AG20443 (cell line): ENCODE measurements at places on chromosomes 5 and 9.

DNA sequence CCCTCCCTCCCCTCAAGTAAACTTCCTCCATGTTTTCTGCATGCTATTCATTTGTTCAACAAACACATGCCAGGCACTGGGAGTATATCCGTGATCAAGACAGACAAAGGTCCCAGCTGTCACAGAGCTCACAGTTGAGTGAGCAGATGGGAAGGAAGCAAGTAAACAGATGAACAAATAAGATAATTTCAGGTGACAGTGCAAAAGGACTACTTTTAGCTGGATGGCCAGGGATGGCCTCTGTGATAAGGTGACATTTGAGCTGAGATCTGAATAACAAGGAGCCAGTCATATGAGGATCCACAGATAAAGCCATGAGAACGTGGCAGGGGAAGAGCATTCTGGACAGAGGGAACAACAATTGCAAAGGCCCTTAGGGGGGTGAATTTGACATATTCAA is 121.7 kb upstream of the RAD23B start:
- no peak for DNase-seq

- no peak for DNase-seq
Observed at GRCh38 chr5:121503111-121503840, 348.4 kb upstream of the FTMT start.

GRCh38 chr9:127847833-127848755 is 6.4 kb downstream of the ENG start:
- no peak for DNase-seq

- DNase-seq = no peak
Observed at GRCh38 chr9:87886210-87886932, 3.7 kb downstream of the SPATA31E1 start.

GRCh38 chr5:177503351-177504085 is 6.1 kb downstream of the DOK3 start:
- no peak for DNase-seq

DNA sequence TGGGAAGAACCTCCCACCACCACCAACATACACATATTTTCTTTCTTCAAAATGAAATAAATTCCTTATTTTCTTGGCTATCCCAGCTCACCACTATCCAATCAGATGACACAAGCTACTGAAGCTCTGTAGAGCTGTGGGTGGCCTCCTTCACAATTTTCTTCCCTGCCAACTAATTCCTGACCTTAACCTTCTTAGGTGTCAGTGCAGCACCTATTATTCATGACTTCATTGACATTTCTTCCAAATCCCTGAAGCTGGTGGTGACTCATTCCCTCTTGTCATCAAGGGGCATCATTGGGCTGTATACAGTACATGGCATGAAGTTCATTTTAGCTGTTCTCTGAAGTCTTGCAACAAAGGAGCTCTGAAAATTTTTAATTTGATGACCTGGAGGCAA is 42.0 kb upstream of the ADRA1B start:
- peak; percentile 30 for DNase-seq

DNA sequence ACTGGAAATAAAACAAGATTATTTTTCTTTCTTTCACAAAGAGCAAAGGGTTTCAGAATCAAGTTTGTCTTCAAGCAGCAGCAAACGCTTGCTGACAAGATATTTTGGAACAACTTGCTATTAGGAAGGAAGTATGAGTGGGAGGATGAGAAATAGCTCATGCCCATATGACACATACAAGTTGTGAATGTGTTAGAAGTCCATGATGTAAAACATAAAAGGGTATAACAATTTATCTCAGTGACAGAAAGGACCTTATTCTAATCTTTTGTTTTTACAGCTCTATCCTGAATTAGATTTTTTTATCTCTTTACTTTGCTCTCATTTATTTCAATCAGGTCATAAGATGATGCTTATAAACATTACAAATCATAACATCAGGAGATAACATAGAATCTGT is 516.6 kb upstream of the MEF2C start:
- DNase-seq = peak; percentile 19

DNA sequence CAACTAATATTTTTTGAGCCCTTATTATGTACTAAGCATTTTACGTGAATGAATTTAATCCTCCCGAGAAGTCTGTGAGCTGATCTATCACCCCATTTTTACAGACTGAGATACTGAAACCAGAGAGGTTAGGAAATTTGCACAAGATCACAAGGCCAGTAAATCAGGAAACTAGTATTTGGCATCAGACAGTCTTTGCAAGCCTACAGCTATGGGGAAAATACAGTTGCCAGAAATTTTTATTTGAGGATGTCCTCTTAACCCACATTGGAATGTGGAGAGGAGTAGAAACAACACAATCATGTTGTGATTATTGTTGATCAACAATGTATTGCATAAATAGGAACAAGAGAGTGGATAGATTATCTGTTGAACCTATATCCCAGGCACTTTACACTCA is 2.3 kb upstream of the SLC46A2 start:
- no peak for DNase-seq

GRCh38 chr5:170464280-170465127 is 39.3 kb upstream of the KCNIP1 start:
- no peak for DNase-seq

GRCh38 chr5:1737790-1738405 is 61.7 kb downstream of the MRPL36 start:
- DNase-seq = peak; percentile 47

GRCh38 chr9:111648066-111648465 is 13.3 kb upstream of the GNG10 start:
- DNase-seq = no peak

DNA sequence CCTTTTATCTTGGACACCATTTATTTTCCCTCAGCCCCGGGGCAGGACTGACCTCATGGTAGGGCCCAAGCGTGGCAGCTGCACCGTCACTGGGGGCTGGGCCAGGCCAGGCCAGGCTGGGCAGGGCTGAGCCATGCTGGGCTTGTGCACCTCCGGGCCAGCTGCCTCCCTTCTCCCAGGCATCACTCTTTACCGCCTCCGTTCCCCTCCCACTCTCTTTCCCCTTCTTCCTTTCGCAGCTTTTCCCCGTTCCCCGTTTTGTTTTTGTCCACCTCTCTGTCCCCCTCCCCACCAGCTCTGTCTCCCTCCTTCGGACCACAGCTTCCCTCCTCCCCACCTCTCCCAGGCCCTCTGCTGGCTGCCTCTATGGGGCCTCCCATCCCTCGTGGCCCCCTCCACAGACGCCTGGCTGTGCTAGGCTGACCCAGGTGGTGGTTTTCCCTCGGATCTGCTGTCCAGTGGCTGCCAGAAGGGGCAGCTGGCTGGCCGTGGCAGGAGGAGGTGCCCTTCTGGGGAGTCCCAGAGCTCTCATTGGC is 17.9 kb downstream of the FGF18 start:
- DNase-seq = no peak

GRCh38 chr5:159943326-159943725 is 27.0 kb downstream of the ADRA1B start:
- no peak for DNase-seq

GRCh38 chr5:167271081-167271480 is 1020.4 kb upstream of the WWC1 start:
- DNase-seq = no peak

GRCh38 chr9:105401651-105402050 is 46.2 kb upstream of the FSD1L start:
- peak; percentile 27 for DNase-seq

GRCh38 chr5:173498739-173499470 is 117.5 kb downstream of the BOD1 start:
- DNase-seq = no peak

DNA sequence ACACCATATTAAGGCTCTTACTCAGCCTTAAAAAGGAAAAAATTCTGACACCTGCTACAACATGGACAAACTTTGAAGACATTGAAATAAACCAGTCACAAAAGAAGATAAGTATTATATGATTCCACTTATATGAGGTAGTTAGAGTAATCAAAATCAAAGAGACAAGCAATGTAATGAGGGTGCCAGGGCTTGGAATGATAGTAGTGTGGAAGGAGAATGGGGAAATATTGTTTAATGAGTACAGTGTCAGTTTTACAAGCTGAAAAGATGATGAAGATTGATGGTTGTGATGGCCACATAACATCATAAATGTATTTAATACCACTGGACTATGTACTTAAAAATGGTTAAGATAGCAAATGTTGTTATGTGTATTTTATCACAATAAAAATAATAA is 485.7 kb downstream of the SPATA31D1 start:
- no peak for DNase-seq

DNA sequence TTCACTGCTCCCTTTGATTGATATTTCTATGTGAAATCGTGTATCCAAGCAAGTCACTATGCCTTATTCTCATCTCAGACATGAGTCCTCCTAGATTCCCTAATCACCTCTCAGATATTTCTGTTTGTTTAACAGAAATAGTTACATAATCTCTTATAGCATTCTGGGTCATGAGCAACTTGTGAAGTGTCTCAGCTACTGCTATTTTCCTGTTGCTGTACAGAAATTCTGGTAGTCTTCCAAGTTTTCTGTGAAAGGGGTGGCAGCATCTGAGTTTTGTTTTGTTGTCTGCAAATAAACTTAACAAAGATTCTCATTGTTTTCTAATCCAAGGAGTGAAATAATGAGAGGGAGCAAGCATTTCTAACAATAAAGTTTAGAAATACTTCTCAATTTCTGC is 256.9 kb upstream of the ST8SIA4 start:
- no peak for DNase-seq

GRCh38 chr5:82163452-82164175 is 114.5 kb downstream of the RPS23 start:
- DNase-seq = no peak

DNA sequence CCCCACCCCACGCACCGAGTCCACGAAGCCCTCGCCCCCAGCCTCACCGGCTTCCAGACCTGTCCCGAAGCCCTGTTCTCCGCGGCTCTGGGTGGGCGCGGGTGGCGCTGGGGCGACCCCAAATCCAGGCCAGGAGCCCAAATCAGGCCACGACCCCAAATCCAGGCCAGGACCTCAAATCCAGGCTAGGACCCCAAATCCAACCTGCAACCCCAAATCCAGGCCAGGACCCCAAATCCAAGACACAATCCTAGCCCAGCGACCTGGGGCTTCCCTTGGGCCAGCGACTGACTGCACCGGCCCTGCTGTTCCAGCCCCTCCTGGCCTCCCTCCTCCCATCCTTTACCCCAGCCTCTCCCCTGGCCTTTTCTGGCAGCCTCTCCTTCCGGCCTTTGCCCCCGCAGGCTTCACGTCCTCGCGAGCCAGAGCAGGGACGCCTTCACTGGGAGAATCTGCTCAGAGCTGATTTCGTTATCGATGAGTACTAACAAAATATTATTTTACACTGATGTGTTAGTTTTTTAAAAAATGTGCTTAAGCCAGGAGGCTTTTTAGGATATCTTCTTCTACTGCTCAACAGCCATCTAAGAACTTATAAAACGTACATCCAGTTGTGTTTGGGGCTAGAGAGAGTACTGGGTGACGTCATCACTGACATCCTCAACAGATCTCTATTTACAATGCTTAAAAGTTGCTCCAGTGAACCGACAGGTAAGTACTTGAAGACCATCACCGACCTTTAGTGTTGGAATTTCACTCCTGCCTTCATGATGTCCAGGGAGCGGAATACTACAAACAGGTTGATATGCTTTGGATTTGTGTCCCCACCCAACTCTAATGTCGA is 34.7 kb downstream of the TRIP13 start:
- DNase-seq = no peak

- no peak for DNase-seq
Observed at GRCh38 chr5:136731241-136731900, 366.0 kb upstream of the TRPC7 start.

- DNase-seq = no peak
Observed at GRCh38 chr5:4659851-4660250, 480.3 kb upstream of the ADAMTS16 start.

DNA sequence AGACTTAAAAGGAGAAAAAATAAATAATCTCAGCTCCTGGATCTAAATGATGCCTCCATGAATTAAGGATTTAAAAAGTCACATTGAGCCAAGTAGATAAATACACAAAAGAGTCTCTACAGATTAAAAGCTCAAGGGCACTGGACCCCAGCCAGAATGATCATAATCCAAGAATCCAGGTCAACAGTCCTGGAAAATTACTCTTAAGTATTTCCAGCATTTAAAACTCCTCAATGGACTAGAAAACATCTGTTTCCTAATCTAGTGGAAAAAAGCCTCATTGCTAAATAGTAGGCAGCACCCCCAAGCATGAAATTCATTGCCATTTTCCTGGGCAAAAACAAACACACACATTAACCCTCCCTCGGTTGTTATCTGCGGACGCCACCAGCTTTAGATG is 96.8 kb downstream of the FRMD3 start:
- no peak for DNase-seq

DNA sequence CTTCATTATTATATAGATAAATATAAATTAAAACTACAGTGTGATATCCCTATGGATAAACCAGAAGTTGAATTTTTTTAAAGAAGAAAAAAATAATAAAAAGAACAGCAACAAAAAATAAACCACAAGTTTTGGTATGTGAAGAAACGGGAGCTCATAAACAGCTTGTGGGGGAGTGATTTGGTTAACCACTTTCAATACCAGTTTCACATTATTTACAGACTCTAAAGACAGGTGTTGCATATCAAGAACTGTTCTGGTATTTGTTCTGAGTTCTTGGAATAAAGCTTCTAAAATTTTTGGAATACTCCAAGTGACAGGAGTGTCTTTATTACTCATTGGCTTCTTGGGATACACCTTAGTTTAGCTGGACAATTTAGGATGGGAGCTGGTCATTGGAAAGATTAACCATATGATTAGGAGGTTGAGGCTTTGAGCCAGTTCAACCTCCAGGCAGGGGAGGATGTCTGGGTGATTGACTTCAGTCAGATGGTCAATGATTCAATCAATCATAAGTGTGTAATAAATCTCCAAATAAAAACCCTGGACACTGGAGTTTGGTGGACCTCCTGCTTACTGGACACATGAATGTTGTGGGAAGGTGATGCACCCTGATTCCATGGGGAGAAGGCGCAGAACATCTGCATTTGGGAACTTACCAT is 2223.1 kb upstream of the C9orf72 start:
- no peak for DNase-seq

GRCh38 chr5:39323542-39323941 is 40.8 kb downstream of the C9 start:
- no peak for DNase-seq

GRCh38 chr9:89167788-89168187 is 10.8 kb downstream of the SHC3 start:
- no peak for DNase-seq

DNA sequence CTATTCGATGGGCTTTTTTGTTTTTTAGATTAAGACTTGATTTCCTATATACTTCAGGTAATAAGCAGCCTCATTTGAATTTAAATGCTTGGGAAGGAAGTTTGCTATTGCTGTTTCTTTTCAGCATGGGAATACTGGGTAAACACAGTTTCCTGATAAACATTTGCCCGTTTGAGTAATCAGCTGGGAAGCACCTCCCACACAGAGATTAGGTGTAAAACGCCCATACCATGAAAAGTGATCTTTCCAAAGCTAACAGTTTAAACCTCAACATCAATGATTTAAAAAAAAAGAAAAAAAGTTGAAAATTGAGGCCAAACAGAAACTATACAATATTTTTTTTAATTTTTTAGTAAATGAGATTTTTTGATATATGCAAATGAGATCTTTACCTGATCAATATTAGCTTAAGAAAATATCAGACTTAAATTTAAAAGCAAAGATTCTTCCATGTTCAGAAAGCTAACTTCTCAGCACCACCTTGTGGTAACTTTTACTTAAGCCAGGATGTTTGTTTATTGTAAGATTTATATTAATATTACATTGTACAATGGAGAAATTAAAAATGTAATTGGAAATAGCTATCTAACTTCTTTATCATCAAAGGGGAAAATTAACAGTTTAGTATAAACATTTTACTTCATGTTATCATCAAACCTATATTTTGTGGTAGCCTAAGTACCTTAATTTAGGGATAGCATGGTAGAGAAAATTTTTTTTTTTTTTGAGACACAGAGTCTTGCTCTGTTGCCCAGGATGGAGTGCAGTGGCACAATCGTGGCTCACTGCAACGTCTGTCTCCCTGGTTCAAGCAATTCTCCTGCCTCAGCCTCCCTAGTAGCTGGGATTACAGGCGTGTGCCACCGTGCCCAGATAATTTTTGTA is 39.8 kb downstream of the F2RL2 start:
- no peak for DNase-seq
